ENCODE measurements at places on chromosomes 3 and 15. TPM values are rescaled to one million over a fixed set of nuclear protein-coding genes. Genes with fewer than 3 reads are reported as not detected.

Gene HHLA2
- 0.26 TPM for total RNA-seq

Gene ATP2C1
- total RNA-seq: 59.7 TPM

Gene MITF
- 11.9 TPM for total RNA-seq

Gene CLDN16
- total RNA-seq: not detected
